ENCODE measurements at places on chromosomes 16 and 17.
A peak's percentile ranks its signal among the peaks of the same experiment; 100 is the strongest.

- no peak overlapping the region for H3K27ac ChIP-seq
- DNase-seq: no peak
- H3K27me3 ChIP-seq: no peaks in the 10 kb centered on the region
- no peaks in the 10 kb centered on the region for H3K36me3 ChIP-seq
These were observed 36.6 kb upstream of the CARMIL2 start for GRCh38 chr16:67608364-67608763.

DNA sequence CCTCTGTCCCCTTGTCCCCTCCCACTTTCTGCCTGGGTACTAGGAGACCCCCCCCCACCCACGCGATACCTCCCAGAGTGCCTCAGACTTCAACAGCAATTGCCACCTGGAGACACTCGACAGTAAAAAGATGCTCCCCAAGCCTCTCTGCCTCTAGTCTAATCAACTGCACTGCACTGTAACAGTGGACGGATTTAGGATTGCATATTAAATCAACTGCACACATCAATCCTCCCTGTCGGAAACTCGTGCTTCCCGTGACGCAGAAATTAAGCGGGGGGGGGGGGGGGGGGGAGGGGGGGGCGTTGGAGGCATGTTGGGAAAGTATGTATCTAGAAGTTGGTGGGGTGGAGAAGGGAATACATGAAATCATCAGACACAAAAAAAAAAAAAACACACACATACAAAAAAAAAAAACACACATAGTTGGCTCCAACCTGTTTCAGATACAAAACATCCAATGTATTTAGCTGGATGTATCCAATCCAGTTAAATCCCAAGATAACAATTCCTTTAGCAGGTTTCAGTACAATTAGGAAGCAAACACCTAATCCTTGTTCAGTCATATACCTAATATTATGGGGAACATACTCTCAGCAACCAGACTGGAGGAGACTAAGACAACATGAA is 29.7 kb downstream of the FAM222B start:
- H3K36me3 ChIP-seq: no peaks in the 10 kb centered on the region
- no peak for DNase-seq
- peak overlapping the region; percentile 3 for H3K27ac ChIP-seq
- H3K4me3 ChIP-seq: peak overlapping the region; percentile 79
- no peaks in the 10 kb centered on the region for H3K4me1 ChIP-seq
- no peaks in the 10 kb centered on the region for H3K27me3 ChIP-seq

DNA sequence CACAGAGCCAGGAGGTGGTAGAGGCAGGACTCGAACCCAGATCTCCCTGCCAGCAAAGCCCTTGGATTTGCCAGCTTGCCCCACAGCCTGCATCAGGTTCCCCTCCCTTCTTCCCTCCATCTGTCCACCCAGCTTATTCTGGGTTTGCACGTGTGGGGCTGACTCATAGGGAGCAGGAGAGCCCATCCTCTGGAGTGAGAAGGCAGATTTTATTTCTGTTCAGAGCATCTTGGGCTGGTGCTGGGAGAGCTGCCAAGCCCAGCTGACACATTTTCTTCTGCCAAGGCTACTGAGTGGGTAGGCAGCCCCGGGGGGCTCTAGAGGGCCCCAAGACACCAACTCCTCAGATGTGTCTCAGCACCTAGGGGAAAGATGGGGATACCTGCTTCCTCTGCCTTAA is 106.3 kb upstream of the CRHR1 start:
- H3K27ac ChIP-seq: no peak overlapping the region
- no peaks in the 10 kb centered on the region for H3K36me3 ChIP-seq
- H3K4me1 ChIP-seq: no peaks in the 10 kb centered on the region
- no peak overlapping the region for H3K4me3 ChIP-seq

DNA sequence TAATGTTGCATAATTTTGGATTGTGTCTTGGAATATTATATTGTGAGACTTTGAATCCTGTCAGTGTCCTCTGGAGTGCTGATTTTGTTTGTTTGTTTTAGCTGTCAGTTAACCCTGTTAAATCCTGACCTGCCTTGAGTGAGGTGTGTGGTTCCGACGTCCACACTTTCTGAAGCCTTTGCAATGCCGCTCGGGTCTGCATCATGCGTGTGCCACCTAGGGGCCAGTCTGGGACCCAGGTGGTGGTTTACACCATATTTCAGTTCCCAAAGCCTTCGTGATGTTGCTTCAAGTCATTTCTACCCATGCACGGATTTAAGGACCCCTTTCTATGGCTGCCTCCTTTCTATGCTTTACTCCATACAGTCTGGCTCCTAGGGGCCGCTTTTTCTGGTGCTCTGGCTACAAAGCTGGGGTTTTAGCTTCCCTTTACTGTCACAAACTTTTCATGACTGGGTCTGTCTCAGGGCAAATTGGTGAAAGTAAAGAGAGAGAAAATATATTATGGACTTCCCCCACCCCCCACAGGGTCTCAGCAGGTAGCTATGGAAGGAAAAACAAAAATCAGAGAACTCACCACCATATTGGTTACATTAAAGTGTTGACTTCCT is 11.4 kb upstream of the OR4D1 start:
- no peaks in the 10 kb centered on the region for H3K27me3 ChIP-seq
- H3K36me3 ChIP-seq: no peaks in the 10 kb centered on the region
- no peaks in the 10 kb centered on the region for H3K4me1 ChIP-seq
- DNase-seq: no peak

- H3K4me1 ChIP-seq: no peaks in the 10 kb centered on the region
- no peak overlapping the region for H3K4me3 ChIP-seq
- no peak overlapping the region for H3K27ac ChIP-seq
- no peaks in the 10 kb centered on the region for H3K27me3 ChIP-seq
- no peaks in the 10 kb centered on the region for H3K36me3 ChIP-seq
These were observed 81.1 kb downstream of the RGS9 start for GRCh38 chr17:65218261-65218660.

DNA sequence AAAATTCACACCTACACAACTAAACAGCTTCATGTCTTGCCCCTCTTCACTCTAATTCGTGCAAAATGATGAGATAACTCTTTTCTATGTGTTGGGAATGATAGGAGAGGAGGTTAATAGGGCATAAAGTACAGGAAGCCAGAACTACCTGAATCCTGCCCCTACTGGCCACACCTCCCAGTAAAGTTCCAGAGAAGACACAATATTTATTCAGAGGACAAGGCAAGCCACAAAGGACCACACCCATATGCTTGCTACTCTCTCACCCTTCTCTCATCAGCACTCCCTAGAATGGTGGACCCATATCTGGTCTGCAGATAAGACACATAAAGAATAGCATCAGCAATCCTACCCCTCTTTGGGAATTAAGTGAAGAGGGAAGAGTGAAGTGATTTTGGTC is 74.6 kb downstream of the ZNF18 start:
- no peaks in the 10 kb centered on the region for H3K36me3 ChIP-seq
- no peaks in the 10 kb centered on the region for H3K27me3 ChIP-seq
- DNase-seq: no peak
- H3K4me1 ChIP-seq: no peaks in the 10 kb centered on the region
- no peak overlapping the region for H3K4me3 ChIP-seq

- H3K27ac ChIP-seq: no peak overlapping the region
- no peaks in the 10 kb centered on the region for H3K4me1 ChIP-seq
- DNase-seq: no peak
- no peak overlapping the region for H3K4me3 ChIP-seq
These were observed 383.1 kb downstream of the KCNJ2 start for GRCh38 chr17:70552230-70552981.

GRCh38 chr16:11880007-11880406 is 28.7 kb upstream of the RSL1D1 start:
- H3K4me1 ChIP-seq: no peaks in the 10 kb centered on the region
- H3K36me3 ChIP-seq: peaks cover 6% of the 10 kb centered on the region
- no peak for DNase-seq
- no peak overlapping the region for H3K27ac ChIP-seq
- no peak overlapping the region for H3K4me3 ChIP-seq

- no peaks in the 10 kb centered on the region for H3K27me3 ChIP-seq
- no peak for DNase-seq
- H3K4me1 ChIP-seq: no peaks in the 10 kb centered on the region
- H3K4me3 ChIP-seq: no peak overlapping the region
- no peaks in the 10 kb centered on the region for H3K36me3 ChIP-seq
- no peak overlapping the region for H3K27ac ChIP-seq
These were observed 5.3 kb downstream of the NKIRAS2 start for GRCh38 chr17:42025191-42025579.

DNA sequence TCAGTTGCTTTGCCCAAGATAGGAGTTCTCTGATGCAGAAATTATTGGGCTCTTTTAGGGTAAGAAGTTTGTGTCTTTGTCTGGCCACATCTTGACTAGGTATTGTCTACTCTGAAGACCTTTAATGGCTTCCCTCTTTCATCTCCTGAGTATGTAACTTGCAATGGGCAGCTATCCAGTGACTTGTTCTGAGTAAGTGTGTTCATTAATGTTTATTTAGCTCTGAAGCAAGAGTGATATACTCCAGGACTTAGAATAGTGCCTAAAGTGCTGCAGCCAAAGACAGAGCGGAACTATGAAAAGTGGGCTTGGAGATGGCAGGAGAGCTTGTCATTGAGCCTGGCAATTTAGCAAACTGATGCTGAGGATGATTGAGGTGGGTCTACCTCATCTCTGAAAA is 8.8 kb upstream of the TANGO6 start:
- no peaks in the 10 kb centered on the region for H3K4me1 ChIP-seq
- H3K27ac ChIP-seq: no peak overlapping the region
- H3K36me3 ChIP-seq: no peaks in the 10 kb centered on the region
- no peaks in the 10 kb centered on the region for H3K27me3 ChIP-seq
- H3K4me3 ChIP-seq: no peak overlapping the region
- DNase-seq: no peak

- no peak overlapping the region for H3K27ac ChIP-seq
- H3K4me3 ChIP-seq: no peak overlapping the region
- no peak for DNase-seq
- no peaks in the 10 kb centered on the region for H3K36me3 ChIP-seq
These were observed 30.7 kb upstream of the ZNF423 start for GRCh38 chr16:49886554-49887094.

GRCh38 chr17:8914554-8914953 is 47.1 kb upstream of the PIK3R6 start:
- no peak for DNase-seq
- no peaks in the 10 kb centered on the region for H3K4me1 ChIP-seq
- H3K27me3 ChIP-seq: no peaks in the 10 kb centered on the region
- H3K27ac ChIP-seq: no peak overlapping the region
- no peaks in the 10 kb centered on the region for H3K36me3 ChIP-seq

Measured in aorta (tissue), 5 donors.